A549 treated with AZD2906 at 1 μM for 4 hours (cell line): ENCODE measurements at places on chromosomes 3 and 15. TPM values are rescaled to one million over a fixed set of nuclear protein-coding genes. Genes with fewer than 3 reads are reported as not detected.

BNC1 gene
- 0.63 to 0.85 TPM (median 0.65 TPM) in 5 replicates for total RNA-seq

FSD2 gene
- total RNA-seq: not detected in 5 replicates

GMNC gene
- not detected in 5 replicates for total RNA-seq

CPNE4 gene
- 5.0 to 7.5 TPM (median 6.0 TPM) in 5 replicates for total RNA-seq

RAB6B gene
- total RNA-seq: 1.4 to 3.1 TPM (median 2.6 TPM) in 5 replicates

WDR93 gene
- total RNA-seq: 0.13 to 0.25 TPM (median 0.21 TPM) in 5 replicates

SUCLG2 gene
- total RNA-seq: 32.3 to 46.9 TPM (median 37.9 TPM) in 5 replicates

RETNLB gene
- total RNA-seq: not detected in 5 replicates

PTH1R gene
- 0.72 to 2.3 TPM (median 1.4 TPM) in 5 replicates for total RNA-seq

FMN1 gene
- total RNA-seq: 0.20 to 0.46 TPM (median 0.33 TPM) in 5 replicates

PTX3 gene
- total RNA-seq: 0.93 to 1.3 TPM (median 1.1 TPM) in 5 replicates

ONECUT1 gene
- total RNA-seq: 0.10 to 0.27 TPM (median 0.21 TPM) in 5 replicates

DNAJA4 gene
- total RNA-seq: 0.06 to 0.11 TPM (median 0.10 TPM) in 3 of 5 replicates, not detected in the others

ZPLD1 gene
- total RNA-seq: 0.02 to 0.06 TPM (median 0.03 TPM) in 4 of 5 replicates, not detected in the other

HRG gene
- not detected in 5 replicates for total RNA-seq

LRRK1 gene
- 13.6 to 17.6 TPM (median 16.4 TPM) in 5 replicates for total RNA-seq

DPPA2 gene
- total RNA-seq: not detected in 5 replicates

SMCO1 gene
- 0.03 TPM in 1 of 5 replicates, not detected in the others for total RNA-seq

ADAMTS7 gene
- total RNA-seq: 5.8 to 9.9 TPM (median 8.8 TPM) in 5 replicates

FAM174B gene
- total RNA-seq: 7.5 to 10.0 TPM (median 8.1 TPM) in 5 replicates

CGNL1 gene
- total RNA-seq: 0.46 to 0.79 TPM (median 0.56 TPM) in 5 replicates

DENND6A gene
- total RNA-seq: 5.9 to 9.9 TPM (median 7.1 TPM) in 5 replicates

ADAMTS9 gene
- total RNA-seq: 0.57 to 0.72 TPM (median 0.62 TPM) in 5 replicates

LINGO1 gene
- 6.7 to 11.6 TPM (median 9.6 TPM) in 5 replicates for total RNA-seq
